ENCODE measurements at places on chromosomes 12 and 14.
A peak's percentile ranks its signal among the peaks of the same experiment; 100 is the strongest.

- DNase-seq, result no peak
Observed at GRCh38 chr14:81633496-81633895, 99.8 kb upstream of the SEL1L start.

DNA sequence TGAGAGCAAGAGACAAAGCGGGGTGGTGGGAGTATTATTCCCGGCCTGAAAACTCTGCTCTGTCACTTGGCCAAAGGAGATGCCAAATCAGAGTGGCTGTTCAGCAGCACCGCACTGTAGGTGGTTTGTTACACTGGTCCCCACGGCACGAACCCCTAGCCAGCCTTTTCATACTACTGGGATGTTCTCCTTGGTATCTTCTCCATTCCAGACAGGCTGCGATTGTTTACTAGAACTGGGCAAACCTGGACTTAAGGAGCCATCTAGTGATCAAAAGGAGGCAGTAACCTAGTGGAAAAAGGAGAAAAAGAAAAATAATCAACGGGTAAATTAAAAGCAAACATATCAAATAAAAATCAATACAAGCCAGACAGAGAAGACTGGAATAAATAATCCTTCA, 58.9 kb upstream of the TMTC2 start:
- no peak for DNase-seq

GRCh38 chr12:26101350-26101734, 23.5 kb downstream of the BHLHE41 start:
- DNase-seq, result no peak

DNA sequence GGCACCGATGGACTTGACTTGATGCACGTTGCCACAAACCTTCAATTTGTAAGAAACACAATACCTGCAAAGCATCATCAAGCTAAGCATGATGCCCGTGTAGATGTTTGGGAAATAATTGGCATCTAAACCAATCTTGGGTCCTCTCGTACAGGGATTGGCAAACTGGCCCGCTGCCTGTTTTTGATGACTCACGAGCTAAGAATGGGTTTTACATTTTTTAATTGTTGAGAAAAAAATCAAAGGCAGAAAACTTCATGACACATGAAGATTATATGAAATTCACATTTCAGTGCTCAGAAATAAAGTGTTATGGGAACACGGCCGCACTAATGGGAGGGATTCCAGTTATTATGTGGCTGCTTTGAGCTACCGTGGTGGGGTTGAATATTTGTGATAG, 10.9 kb downstream of the MTA1 start:
- no peak for DNase-seq

- DNase-seq, result no peak
Observed at GRCh38 chr12:85996280-85996679, 122.2 kb downstream of the NTS start.

- no peak for DNase-seq
Observed at GRCh38 chr12:63849106-63849620, 4.7 kb downstream of the SRGAP1 start.

- no peak for DNase-seq
Observed at GRCh38 chr14:104264495-104265265, 126.3 kb downstream of the KIF26A start.

GRCh38 chr12:93582351-93582750, 9.9 kb downstream of the SOCS2 start:
- DNase-seq, result no peak

GRCh38 chr14:42421377-42422078, 814.9 kb downstream of the LRFN5 start:
- DNase-seq, result no peak

- no peak for DNase-seq
Observed at GRCh38 chr14:90658541-90658967, 157.7 kb downstream of the TTC7B start.

- no peak for DNase-seq
Observed at GRCh38 chr14:51295646-51296263, 55.7 kb downstream of the TMX1 start.

GRCh38 chr12:49066120-49066519, 3.7 kb downstream of the RHEBL1 start:
- no peak for DNase-seq

DNA sequence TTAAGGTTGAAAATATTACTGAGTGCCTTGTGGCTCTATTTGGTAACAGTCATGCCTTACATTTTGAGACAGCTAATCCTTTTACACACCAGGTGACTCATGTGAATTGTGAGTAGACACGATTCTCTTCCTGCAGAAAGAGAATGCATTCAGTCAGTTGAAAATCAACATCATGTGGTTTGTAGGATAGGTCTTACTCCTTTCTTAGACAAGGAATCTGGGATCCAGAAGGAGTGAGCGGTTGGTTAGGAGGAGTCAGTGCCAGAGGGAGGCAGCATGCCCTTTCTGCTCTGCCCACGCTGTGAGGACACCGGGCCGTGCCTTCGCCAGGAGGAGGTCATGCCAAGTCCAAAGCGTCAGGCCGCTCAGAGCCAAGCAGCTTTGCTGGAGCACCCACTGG, 47.6 kb downstream of the TRAF3 start:
- DNase-seq, result no peak

DNA sequence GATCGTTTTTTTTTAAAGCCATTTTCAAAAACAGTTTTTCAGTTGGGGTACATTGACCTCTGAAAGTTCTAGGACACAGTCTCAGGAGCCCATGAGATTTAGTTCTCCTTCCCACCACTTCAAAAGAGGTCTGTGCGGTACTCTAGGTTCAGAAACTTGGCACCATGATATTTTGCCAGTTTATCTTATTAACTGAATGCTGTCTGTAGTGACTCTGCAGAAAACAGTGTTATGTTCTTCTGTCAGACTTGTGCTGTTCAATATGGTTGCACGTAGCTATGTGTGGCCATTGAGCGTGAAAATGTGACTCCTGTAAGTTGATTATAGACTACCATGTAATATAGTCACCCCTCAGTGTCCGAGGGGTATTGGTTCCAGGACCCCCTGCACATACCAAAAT, 35.9 kb downstream of the CRADD start:
- DNase-seq, result no peak

- no peak for DNase-seq
Observed at GRCh38 chr12:91264178-91264577, 81.6 kb upstream of the DCN start.

DNA sequence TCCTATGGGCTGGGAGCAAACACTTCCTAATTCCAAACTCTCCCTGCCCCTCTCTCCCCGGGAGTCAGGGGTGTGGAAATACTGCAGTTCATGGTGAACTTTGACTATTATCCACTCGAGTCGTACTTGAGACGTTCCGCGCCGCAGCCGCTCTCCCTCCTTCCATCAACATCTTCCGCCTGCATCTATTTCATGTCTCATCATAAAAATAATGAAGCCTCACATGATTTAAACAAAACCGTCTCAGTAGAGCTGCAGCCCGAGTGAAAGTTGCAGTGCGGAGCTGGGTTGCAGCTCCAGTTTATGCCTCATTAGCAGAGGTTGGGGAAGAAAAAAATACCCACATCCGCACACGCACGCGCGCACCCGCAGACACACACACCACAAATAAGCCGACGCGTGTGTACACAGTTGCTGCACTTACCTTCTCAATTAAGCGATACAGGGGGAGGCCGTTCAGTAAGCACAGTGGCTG, 283 bp downstream of the LMO3 start:
- DNase-seq, result no peak

DNA sequence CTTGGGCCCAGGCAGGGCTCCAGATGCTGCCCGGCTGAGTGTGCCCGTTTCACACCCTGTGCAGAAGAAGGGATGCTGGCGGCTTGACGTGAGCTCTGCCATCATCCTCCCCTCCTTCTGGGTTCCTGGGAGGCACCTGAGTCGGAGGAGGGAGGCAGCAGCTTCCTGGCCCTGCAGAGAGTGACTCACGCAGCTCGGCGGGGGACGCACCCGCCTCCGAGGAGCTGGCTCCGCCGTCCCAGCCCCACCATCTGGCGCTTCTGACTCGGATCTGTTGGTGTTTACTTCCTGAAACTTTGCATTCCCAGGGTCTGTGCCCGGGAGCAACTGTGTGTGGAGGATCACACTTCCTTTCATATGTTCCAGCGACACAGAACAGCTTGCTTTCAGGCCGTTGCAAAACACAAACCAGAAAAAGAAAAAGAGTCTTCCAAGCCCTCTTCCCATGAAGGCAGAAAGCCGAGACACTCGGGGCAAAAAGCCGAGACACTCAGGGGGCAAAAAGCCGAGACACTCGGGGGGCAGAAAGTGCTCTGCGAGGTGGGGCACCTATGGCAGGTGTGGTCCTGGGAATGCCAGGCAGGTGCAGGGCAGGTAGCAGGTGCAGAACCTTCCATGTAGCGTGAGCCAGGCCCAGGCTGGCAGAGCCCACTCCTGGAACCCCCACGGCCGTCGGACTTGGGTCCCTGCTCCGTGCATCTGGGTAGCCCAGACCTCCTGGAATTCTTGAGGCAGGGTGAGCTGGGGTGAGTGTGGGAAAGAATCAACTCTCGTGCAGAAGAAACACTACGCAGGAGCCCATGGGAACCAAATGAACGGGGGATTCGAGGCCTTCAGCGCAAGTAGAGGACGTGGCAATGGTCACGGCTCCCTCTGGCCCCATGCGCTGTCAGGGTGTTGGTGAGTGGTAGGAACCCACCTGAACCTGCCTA, 27.6 kb upstream of the GALNT9 start:
- DNase-seq, result peak; percentile 57

- no peak for DNase-seq
Observed at GRCh38 chr12:94244165-94245133, 96.1 kb downstream of the PLXNC1 start.

DNA sequence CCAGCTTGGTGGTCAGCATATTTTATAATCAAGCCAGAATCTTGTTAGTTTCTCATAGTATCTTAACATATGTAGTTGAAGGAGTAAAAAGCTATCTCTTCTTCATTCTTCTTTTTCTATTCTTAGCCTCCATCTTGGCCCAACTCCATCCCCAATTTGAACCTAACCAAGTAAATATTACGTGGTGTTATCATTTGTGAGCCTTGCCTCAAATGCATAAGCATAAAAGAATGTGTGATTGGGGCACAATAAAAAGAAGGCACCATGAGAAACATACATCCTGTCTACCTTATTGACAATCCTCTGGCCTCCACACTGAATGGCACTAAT, 181.4 kb upstream of the BMP4 start:
- no peak for DNase-seq

GRCh38 chr12:90299666-90300065, 591.0 kb upstream of the ATP2B1 start:
- DNase-seq, result no peak

DNA sequence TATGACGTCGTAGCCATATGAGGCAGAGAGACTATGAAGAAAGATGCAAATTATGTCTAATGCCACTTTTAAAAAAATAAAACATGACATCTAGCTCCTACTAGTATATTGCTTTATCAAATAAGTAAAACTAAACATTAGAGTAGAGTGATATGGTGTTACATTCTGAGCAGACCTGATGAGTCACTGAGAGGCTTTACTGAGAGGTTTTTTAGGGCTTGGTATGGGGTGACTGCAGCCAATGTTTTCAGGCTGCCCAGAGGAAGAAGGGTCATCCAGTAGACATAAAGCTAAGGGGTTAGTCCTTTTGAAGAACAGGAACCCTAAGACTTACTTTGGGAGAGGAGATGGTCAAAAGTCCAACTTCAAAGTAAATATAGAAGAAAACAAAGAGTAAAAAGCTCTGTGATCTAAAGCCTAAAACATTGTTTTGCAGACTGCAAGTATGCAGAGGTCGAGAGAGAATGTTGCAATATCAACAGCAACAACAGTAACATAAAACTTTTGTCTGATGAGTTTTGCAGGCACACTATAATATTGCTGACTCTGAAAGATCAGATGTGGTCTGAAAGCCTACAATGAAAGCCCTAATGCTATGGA, 774.7 kb downstream of the TMTC2 start:
- DNase-seq, result no peak

DNA sequence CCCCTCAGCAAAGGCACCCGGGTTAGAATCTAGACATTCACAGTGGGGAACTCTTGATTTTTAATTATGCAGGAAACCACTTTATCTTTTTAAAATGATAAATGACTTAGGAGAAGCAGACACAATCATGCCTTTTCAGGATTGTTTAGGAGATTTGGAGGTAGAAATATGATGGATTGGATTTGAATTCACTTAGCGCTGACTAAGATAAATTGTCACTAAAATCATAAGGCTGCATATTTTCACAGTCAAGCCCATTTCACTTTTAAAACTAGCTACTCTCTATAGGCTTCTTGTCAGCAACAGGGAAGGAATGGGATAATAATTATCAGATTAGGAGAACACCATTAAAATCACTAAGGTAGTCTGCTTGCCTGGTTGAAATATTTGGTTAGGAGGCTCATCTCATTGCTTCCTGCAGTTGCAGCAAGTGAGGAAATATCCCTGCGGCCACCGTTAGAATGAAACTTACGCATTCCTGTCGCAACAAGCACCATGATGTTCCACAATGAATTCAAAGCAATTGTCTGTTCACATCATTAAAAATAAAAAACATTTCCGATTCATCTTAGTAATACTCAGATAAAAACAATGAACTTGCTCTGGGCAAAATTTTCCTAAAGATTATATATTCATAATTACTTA, 31.9 kb downstream of the DACT1 start:
- no peak for DNase-seq

- DNase-seq, result no peak
Observed at GRCh38 chr12:54606556-54606955, 18.1 kb upstream of the PPP1R1A start.

DNA sequence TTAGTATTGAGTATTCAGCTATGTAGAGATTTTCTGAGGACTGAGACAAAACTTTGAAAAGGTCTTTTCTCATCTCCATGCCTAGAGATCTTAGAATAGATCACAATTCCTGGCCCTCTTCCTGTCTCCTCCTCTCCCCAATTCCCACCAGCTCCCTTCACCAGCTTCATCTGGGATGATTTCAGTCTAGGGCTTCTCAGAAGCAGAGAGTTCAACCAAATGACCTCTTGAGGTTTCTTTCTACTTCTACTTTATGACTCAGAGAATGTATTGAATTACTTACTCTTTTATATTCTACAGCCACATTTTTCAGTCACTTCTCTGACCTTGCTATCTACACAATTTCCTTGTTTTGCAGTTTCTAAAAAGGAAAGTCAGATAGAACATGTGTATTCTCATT, 19.4 kb upstream of the SNX6 start:
- peak; percentile 66 for DNase-seq

DNA sequence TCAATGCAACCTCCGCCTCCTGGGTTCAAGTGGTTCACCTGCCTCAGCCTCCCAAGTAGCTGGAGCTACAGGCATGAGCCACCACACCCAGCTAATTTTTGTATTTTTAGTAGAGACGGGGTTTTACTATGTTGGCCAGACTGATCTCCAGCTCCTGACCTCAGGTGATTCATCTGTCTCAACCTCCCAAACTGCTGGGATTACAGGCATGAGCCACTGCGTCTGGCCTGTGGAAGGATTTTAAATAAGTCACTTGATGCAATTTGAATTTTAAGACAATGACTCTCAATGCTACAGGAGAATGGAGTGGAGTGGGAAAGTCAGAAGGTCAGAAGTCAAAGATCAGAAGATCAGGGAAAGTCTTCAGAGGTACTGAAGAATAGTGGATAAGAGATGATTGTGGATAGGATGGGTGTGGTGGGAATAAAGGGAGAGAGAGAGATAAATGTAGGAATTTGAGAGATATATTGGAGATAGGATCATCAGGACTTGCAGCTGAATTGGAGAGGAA, 15.4 kb downstream of the TMEM52B start:
- no peak for DNase-seq

- DNase-seq, result no peak
Observed at GRCh38 chr14:26549571-26549970, 48.3 kb downstream of the NOVA1 start.

- no peak for DNase-seq
Observed at GRCh38 chr12:51921017-51921725, 13.9 kb downstream of the ACVRL1 start.

GRCh38 chr14:62304257-62304656, 542.0 kb downstream of the SNAPC1 start:
- no peak for DNase-seq

All from BJ (cell line).